ENCODE measurements at places on chromosomes 12 and 14. TPM values are rescaled to one million over a fixed set of nuclear protein-coding genes. Genes with fewer than 3 reads are reported as not detected.

The MAP1LC3B2 gene
- 0.49 TPM for total RNA-seq

The ADAM20 gene
- 0.61 TPM for total RNA-seq

The KRT73 gene
- total RNA-seq: not detected

The DCN gene
- not detected for total RNA-seq

The DRAM1 gene
- 4.1 TPM for total RNA-seq

The GPRC5A gene
- not detected for total RNA-seq

The LYZ gene
- not detected for total RNA-seq

The RDH16 gene
- total RNA-seq: 0.23 TPM

The ACOT6 gene
- not detected for total RNA-seq

The TPH2 gene
- not detected for total RNA-seq

Measured in activated T-helper 1 cell treated with anti-CD3 and anti-CD28 coated beads, Interleukin-12 subunit alpha, Interleukin-12 subunit beta, Interleukin-2, Interleukin-4 antibody, amounts not matched to agents 30 ng/mL and 10 ng/mL and 1 ng/mL, durations not matched to agents 14 hours and 24 hours and 36 hours (primary cell).